ENCODE measurements at places on chromosomes 12 and 14.

DNA sequence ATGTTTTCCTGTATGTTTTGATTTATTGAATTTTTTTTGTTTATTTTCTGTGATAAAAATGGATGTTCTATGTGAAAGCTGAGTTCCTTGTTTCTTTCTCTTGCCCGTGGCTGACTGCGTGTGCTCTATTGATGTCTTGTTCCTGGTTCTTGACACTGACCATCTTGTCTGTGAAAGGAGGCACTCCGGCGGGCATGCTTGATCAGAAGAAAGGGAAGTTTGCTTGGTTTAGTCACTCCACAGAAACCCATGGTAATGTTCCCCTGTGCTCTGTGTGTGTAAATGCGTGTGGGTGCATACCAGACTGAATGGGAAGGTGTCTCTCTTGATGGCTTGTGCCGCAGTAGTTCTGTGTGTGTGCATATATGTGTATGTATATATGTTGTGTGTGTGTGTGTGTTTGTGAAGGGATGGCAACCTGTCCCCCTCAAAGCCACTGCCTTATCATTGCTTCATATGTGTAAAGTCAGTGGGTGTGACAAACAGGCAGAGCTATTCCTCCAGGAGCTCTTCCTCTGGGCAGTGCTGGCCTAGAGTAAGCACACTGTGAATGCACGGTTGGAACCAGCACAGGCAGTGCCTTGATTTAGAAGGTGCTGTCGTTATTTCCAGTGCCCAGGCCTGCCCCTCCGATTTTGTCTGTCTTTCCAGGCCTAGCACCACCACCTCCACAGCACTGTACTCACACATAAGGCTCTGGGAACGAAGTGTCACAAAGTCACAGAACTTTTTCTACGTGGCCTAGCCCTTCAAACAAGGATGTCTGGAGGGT lies 247.3 kb upstream of the FKBP4 start:
- DNase-seq, result no peak

DNA sequence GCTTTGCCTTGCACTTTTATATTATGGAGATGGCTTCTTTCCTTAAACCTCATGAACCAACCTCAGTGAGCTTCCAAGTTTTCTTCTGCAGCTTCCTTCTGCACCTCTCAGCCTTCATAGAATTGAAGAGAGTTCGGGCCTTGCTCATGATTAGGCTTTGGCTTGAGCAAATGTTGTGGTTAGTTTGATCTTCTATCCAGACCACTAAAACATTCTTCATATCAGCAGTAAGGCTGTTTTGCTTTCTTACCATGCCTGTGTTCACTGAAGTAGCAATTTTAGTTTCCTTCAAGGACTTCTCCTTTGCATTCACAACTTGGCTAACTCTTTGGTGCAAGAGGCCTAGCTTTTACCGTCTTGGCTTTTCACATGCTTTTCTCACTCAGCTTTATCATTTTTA lies 125.4 kb downstream of the SNAPC1 start:
- peak; percentile 12 for DNase-seq

DNA sequence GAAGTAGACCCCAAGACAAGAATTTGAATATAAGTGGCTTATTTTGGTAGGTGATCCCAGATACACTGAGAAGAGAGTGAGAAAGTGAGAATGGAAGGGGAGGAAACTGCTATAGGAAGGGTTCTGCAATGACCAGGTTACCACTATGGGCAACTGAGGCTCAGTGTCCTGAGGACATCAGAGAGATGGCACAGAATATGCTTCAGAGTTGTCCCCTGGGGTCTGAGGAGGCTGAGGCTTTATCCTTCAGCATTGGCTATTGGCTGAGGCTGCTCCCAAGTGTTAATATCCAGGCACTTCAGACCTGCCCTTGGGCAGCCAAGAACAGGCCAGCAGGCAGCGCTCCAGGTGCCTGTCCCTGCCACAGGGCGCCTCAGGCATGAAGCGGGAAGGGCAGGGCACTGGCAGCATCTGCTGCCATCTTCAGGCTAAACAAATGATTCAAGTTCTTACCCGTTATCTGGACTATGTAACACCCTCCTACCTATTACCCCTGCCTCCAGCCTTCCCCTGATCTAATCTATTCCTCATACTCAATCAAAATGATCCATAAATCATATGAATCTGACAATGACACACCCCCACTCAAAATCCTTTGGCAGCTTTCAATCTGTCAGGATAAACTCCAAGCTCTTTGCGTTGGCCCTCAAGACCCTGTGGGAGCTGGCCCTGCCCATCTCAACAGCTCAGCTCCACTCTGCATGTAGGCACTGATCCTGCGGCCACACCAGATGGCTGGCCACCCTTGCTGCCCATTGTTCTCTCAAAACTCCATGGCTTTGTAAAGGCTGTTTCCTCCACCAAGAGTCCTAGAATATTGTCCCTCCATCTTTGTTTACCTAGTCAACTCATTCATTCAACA lies 42.4 kb downstream of the CKAP4 start:
- DNase-seq, result no peak

DNA sequence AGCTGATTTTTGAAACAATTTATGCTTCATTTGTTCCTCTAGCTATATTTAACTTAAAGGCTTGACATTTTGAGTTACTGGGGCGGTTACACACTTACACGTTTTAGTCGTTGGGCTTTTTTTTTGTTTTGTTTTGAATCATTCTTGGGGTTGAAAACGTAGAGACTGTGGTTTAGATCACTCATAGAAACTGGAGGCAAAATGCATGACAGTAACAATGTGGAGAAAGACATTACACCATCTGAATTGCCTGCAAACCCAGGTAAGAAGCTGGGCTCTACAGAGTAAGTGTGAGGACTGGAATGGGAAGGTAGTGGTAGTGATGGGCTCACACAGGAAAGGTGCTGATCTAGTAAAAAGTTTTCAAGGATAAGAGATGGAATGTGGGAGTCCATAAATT lies at the start of gene CLEC2D:
TSS of gene CLEC2D (plus strand) at position 180 of the 400 bp plus-strand sequence. CDS start at position 202, 22 bp downstream.
- peak; percentile 94 for DNase-seq

DNA sequence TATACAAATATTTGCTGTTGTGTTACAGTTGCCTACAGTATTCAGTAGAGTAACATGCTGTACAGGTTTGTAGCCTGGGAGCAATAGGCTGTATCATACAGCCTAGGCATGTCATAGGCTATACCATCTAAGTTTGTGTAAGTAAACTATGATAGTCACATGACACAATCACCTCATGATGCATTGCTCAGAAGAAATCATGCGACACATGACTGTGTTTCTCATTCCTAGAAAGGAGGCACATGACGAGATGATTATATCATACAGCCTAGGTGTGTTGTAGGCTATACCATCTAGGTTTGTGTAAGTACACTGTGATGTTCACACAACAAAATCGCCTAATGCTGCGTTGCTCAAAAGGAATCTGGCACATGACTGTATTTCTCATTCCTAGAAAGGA lies 31.9 kb downstream of the NOPCHAP1 start:
- no peak for DNase-seq

DNA sequence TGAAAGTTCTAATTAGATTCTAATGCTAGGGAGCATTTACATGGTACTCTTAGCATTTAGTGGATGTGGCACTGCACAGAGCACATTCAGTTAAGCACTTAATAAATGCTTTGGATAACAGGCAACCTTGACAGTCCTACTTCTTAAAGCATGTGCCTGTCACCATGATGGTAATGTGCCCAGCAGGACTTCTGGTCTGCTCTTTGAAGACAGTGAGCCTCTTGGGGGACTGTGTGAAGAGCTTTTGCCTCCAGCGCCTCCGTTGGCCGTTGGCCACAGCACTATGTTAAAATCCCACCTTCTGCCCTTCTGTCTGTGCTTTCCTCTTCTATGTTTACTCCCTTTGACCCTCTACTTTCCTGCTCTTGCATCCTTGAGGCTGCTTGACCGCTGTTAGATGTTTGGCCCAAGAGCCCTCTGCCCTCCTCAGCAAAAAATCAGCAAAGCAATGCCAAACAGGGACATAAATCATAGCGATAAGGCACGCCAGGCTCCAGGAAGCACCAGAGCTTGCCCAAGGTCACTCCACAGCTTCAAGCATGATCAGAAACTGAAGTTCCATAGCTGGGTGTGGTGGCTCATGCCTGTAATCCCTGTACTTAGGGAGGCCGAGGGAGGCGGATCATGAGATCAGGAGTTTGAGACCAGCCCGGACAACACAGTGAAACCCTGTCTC lies 8.3 kb downstream of the CDKL1 start:
- DNase-seq, result no peak

GRCh38 chr14:72902801-72903530 lies 9.1 kb upstream of the DPF3 start:
- DNase-seq, result no peak

DNA sequence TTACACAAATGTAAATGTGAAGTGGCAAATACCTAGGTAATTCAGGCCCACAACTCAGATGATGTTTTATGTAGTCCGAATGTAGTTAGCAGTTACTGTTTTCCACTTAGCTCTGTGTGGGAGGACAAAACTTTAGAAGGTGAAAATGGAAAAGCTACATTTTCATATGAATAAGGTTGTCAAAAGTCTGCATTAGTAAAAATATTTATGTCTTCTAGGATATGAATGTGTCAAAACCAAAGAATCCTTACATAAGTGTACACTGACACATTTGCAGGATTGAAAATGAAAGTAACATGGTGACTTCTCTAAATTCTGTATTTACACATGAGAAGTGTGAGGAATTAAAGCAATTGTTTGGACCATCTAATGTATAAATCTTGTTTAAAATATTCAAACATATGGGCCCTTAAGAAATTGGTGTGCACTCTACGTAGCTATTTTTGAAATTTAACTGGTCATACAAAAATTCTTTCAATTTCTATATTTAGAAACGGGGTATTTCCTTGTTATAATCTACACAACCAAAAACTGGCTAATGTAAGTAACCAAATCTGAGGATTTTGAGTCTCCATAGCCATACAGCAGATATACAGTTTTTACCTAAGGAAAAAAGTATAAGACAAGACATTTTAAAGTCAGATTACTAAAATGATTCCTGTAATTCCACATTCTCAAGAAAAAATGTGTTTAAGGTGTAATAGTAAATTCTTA lies 5.4 kb downstream of the CDKN1B start:
- no peak for DNase-seq

- no peak for DNase-seq
Measured at GRCh38 chr12:95100264-95101190, 27.1 kb upstream of the NR2C1 start.

GRCh38 chr12:79128956-79129355 lies 264.4 kb downstream of the SYT1 start:
- DNase-seq, result no peak

DNA sequence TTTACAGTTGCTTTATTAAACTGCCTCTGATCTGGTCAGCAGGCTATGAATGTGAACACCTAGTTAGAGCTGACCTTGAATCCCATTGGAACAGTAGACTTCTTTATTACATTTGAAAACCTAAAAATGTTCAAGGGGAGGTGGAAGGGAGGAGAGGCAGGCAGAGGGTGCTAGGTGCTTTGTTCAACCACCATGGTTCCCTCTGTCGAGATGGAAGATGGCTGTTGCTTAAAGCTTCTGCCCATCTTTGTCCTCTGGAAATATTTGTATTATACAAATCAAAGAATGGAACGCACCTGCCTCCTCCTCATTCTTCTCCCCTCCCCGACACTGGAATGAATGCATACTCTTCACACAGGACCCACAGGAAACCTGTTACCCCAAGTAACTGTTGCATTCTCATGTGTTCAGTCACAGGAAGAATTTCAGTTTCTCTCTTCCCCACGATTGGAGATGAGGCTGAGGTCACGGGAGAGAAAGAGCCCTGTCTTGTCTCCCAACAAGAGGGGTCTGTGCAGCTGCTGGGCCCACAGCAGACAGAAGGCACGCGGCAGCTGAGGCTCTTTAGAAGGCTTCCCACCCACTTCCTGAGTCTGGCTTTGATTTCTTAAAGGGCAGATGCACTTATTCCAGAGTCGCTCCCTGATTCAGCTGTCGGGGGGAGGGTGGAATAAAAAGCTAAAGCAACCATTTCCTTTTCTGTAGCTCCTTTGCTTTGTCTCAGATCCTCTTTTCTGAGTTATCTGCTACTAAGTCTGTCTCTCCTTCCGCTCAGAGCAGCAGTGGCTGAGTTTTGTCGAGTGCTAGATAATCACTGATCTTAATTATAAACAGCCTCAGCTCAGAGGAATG lies 217.9 kb upstream of the BTG1 start:
- DNase-seq, result peak; percentile 93

Data from GM12864 (cell line).